ENCODE measurements at places on chromosomes 6 and 20.

GRCh38 chr20:57465943-57466342, 59.0 kb downstream of the CTCFL start:
- no peak for DNase-seq

- no peak for DNase-seq
These were observed 12.0 kb downstream of the ZNF217 start for GRCh38 chr20:53581444-53582250.

DNA sequence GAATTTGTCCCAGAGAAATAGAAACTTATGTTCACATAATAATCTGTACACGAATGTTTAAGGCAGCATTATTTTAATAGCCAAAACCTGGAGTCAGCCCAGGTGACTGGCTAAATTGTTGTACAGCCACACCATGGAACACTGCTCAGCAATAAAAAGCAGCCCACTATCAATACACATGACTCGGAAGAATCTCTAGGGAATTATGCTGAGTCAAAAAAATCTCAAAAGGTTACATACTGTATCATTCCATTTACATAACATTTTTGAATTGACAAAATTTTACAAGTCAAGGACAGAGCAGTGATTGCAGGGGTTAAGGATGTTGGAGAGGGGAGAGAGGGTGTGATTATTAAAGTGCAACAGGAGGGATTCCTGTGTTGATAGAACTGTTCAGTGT, 163.4 kb downstream of the UBE3D start:
- no peak for DNase-seq

DNA sequence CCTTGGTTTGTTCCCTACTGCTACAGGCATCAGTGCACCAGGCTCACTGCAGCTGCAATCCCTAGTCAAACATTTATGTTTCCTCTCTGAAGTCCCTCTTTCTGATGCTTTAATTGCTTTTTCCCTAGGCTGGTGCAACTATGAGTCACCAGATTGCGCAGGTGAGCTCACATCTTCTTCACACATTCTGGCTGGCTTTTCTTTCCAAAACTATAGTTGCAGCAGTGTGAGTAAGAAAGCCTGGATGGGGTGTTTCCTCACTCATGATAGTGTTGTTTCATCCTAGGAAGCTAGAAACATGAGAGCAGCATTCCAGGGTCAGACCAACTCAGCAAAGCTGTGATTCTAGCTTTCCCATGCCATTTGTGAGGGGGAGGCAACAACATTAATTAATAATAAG, 296.4 kb downstream of the PAX1 start:
- no peak for DNase-seq

DNA sequence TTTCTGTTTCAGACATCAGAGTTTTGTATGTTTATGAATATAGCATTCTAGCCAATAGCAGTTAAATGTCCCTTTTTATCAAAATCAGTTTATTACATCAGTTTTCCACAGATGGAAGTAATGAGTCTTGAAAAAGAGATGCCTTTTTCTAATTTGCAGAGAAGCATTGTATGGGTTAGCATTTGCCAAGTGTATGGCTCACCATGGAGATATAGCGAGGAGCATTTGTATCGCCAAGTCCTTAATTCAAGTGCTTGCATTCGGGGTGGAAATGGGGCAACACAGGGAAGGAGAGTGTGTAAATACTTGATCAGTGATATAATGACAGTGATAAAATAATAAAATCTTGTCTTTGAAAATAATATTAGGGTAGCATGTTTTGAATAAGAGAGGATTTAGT, 42.9 kb downstream of the TXLNB start:
- no peak for DNase-seq

DNA sequence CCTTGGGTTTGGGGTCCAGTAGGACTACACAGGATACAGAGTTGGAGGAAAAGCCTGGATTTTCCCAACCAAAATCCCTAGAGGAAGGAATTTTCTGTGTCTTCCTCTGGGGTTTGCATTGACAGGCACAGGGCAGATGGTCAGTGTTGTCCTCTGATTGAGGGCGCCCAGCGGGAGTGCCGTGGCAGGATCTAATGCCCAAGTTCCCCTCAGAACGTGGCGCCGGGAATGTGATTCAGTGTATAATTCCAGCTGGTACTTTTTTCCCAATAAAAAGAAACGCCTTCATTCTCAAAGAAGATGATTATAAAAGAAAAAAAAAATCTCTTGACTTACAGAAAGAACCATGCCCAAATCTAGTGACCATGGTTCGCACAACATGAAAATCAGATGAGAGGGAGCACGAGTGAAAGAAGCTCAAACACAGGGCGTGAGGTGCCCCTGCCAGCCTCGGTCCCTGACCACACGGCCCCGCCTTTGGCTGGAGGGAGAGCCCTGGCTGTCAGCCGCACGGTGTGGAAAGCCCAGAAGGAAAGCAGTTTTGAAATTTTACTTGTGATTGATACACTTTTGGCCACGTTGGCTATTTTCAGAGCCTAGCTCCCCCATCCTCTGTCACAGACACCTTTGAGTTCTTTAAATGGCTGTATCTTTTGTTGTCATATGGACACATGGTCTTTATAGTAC, 31.6 kb downstream of the VEGFA start:
- peak; percentile 56 for DNase-seq

GRCh38 chr6:10030942-10031537, 383.8 kb downstream of the TFAP2A start:
- no peak for DNase-seq

Measured in femur (tissue), 1 donor.